KBM-7 (cell line): ENCODE measurements at places on chromosomes 11 and 22.

GRCh38 chr11:111694851-111695250 lies 71.3 kb downstream of the PPP2R1B start:
- no peak for DNase-seq

GRCh38 chr11:131579932-131580387 lies 209.5 kb downstream of the NTM start:
- peak; percentile 10 for DNase-seq

DNA sequence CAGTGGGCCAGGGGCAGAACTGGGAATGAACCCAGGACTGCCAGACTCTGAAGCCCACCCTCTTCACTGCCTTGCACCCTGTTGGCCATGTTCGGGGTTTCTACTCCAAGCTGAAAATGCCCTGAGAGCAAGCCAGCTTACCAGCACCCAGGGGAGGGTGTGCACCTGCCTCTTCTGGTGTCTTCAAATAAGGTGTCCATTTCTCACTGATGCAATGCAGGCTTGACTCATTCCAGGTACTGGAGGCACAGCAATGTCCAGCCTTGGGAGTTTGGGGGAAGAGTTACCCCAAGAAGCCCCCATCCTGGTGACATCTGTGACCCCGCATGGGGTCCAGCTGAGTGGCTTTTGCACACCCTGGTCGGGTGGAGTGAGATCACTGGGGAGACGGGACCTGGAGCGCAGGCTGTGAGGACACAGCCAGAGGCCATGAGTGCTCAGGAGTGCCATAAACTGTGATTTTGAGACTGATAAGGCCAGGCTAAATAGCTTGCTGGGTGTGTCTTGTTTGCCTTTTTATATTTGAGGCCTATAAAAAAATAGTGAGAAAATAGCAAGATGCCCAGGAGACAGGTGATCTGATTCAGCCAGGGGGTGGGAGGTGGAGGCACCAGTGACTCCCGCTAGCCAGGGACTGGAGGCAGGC lies 4.6 kb upstream of the CERK start:
- no peak for DNase-seq

DNA sequence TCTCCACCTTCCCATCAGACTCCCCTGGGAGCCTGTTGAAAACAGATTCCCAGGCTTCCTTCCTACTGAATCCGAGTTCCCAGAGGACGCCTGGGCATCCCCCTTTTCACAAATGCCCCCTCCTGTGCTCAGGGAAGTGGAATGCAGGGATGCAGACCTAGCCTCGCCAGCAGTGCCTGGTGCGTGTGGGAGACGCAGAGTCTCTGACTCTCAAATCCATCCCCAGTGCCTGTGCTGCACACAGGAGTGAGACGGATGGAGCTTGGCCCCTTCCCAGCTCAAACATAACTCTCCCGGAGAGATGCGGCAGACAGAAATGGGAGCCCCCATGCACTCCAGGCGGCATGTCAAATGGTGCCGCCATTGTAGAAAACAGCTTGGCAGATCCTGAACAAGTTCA lies 62.6 kb downstream of the CTTN start:
- no peak for DNase-seq

- peak; percentile 56 for DNase-seq
Observed at GRCh38 chr11:86208572-86208971, 36.0 kb upstream of the EED start.

- DNase-seq, result no peak
Observed at GRCh38 chr11:111105566-111105965, 140.0 kb upstream of the POU2AF2 start.

GRCh38 chr22:49979587-49980264 lies 19.2 kb downstream of the PIM3 start:
- peak; percentile 66 for DNase-seq

GRCh38 chr11:68891351-68891948 lies 12.2 kb downstream of the MRPL21 start:
- no peak for DNase-seq

- DNase-seq, result peak; percentile 39
Observed at GRCh38 chr11:45031912-45032519, 81.3 kb upstream of the TP53I11 start.

- DNase-seq, result peak; percentile 38
Observed at GRCh38 chr11:3022300-3022967, 30.3 kb upstream of the NAP1L4 start.

DNA sequence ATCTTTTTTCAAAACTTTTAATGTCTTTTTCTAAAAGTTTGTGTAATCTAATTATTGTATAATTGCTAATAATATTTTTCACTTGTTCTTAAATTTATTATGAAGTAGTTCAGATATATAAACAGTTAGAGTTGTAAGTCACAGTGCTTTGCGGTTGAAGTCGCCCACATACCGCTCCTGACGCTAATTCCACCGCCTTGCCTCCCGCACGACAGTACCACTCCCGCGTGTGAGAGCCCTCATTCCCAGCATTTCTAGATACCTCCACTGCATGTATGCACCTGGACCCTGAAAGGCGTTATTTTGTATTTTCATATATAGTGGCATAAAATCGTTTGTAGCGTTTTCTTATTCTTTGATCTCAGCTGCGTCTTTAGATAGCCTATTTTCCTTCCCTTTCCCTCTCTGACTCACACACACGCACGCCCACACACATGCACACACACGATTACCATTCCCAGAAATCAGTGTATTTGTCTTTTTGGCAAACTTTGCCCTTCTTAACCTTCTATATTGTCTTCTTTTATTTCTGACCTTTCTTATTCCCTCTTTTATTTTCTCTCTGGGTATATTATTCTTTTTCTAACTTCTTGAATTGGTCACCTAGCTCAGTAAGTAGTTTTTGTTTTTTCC lies 56.4 kb upstream of the PITPNB start:
- DNase-seq, result no peak

DNA sequence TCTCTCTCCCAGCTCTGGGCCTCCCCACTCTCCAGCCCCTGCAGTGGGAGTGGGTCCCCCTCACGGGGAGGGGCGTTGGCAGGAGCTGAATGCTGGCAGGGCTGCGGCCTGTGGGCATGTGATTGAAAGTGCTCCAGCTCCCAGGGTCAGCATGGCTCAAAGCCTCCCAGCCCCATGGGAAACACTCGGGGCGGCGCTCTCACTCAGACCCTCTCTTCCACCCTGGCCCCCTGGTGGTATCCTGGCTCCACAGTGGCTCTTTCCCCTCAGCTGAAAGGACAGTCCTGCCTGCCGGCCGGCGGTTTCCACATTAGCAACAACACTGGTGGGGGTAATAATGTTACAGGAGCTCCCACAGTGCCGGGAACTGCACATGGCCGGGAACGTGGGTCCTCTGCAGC lies 35.5 kb downstream of the POLR3H start:
- no peak for DNase-seq

- no peak for DNase-seq
Observed at GRCh38 chr11:117748771-117749540, 48.1 kb downstream of the DSCAML1 start.

- DNase-seq, result peak; percentile 1
Observed at GRCh38 chr11:108286370-108286769, 63.5 kb downstream of the ATM start.

GRCh38 chr11:118263695-118264568 lies at the start of gene MPZL2:
Gene MPZL2 (minus strand): TSS chr11:118264297. CDS start chr11:118264153, 144 bp downstream.
- DNase-seq, result peak; percentile 61

DNA sequence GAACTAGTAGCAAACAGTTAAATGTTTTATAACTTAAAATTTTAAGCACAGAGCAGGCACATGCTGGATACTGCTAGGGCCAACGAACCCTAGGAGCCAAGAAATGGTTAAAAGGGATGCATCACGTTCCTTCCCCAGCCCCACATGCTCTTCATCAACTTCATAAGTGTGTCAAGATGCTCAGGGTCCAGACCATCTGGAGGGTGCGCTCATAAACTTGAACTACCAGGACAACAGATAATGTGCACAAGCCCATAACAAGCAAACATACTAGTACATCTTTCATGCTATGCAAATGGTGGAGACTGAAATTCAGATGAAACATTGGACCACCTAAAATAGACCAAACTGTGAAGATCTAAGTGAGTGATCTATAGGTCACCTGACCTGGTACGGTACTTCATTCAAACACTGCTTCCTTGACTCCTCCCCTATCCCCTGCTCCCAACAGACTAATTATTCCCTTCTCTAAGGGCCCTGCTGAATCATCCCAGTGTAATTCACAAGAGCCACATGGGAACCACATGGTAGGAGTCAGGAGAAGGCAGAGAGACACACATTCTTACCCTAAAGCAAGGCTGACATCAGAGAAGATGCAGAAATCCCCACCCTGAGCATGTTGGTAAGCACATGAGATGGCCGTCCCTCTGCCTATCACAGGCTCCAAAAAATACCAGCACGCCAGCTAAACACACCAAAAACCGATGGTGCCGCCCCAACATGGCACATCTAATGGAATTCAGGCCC lies 83.9 kb downstream of the ETS1 start:
- no peak for DNase-seq

- no peak for DNase-seq
Observed at GRCh38 chr11:69934861-69935494, 115.8 kb upstream of the FGF3 start.

DNA sequence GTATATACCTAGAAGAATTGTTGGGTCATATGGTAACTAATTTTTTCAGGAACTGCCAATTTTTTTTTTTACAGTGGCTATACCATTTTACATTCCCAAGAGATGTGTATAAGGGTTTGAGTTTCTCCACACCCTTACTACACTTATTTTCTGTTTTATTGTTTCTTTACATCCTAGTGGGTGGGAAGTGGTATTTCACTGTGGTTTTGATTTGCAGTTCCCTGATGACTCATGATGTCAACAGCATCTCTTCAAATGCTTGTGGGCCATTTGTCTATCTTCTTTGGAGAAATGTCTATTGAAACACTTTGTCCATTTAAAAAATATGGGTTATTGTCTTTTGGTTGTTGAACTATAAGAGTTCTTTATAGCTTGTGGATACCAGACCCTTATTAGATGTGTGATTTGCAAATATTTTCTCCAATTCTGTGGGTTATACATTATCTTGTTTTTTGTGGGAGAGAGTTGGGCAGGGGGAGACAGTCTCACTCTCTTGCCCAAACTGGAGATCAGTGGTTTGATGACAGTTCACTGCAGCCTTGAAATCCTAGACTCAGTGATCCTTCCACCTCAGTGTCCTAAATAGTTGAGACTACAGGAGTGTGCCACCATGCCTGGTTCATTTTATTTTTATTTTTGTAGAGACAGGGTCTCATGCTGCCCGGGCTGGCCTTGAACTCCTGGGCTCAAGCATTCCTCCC lies 30.3 kb upstream of the PISD start:
- peak; percentile 25 for DNase-seq

GRCh38 chr22:28222052-28222451 lies 303.0 kb upstream of the PITPNB start:
- no peak for DNase-seq

GRCh38 chr22:16965083-16965482 lies 42.9 kb downstream of the GAB4 start:
- no peak for DNase-seq

DNA sequence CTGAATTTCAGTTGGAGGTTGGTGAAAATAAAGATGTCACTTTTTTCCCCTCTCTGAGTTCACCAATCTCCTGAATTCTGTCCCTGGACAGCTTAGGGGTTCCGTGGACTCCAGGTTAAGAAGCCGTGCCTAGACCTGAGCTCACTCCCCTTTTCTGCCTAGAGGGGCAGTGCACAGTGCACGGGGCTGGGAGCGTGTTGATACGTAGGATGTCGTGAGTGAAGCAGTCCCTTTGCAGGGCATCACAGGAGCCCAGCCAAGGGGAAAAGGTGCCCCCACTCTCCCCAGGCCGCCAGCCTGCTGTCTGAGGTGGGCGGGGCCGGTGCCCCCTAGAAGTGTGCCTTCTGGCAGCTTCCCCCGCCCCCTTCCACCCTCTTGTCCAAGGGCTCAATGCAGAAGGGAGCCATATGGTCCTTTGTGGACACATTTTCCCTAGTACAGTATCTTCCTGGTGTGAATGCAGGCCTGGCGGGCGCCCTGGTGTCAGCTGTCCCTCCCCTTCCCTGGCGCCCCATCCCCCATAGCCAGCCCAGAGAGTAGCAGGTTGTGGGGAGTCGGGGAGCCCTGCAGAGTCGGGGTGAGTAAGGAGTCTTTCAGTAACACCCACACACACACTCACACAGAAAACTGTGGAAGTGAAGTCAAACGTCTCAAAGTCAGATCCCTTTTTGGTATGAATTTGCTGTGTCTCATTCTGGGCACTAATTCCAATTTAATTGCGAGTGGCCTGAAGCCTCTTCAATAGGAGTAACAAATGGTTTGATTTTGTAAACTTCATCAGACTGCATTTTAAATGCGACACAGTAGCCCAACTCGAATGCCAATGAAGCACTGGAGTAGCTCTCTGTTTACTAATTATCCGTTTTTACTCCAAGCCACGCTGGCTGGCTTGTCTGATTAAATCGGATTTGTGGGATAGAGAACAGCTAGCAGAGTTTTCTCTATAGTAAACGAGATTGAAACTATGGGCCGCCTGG lies 67.5 kb upstream of the NNMT start:
- DNase-seq, result no peak

DNA sequence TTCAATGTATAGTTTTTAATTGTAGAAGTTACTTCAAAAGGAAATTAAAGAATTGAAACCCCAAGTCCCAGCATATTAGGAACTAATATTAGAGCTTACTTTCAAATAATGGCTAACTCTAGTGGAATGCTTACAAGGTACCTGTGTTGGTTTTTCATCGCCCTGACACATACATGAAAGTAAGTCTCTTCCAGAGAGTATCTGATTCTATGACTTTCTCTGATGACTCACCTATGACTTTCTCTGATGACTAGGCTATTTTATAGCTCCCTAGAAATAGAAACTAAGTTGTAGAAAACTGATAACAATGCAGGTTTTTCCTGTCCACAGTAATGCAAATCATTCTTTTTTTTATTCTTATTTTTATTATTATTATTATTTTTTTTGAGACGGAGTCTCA lies 33.6 kb upstream of the MMP7 start:
- DNase-seq, result no peak

- peak; percentile 84 for DNase-seq
Observed at GRCh38 chr11:76335842-76336241, 45.1 kb downstream of the THAP12 start.

DNA sequence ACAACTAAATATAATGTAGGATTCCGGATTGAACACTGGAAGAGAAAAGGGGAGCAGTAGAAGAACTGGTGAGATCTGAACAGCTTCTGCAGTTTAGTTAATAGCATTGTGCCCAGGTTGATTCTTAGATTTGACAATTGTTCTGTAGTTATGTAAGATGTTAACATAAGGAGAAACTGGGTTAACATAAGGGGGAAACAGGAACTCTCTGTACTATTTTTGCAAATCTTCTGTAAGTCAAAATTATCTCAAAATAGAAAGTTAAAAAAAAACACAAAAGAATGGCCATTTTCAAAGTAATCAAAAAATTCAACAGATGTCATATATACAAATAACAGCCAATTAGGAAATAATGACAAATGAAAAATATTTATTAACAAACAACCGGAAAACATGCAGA lies 18.7 kb upstream of the LRP5 start:
- DNase-seq, result no peak

- DNase-seq, result no peak
Observed at GRCh38 chr22:28024422-28024888, 105.4 kb upstream of the PITPNB start.

GRCh38 chr11:32109592-32109991 lies 18.7 kb downstream of the RCN1 start:
- DNase-seq, result no peak

- no peak for DNase-seq
Observed at GRCh38 chr11:122317305-122317704, 201.3 kb upstream of the BLID start.

GRCh38 chr11:20158597-20159257 lies 1.5 kb downstream of the DBX1 start:
- peak; percentile 29 for DNase-seq

- DNase-seq, result no peak
Observed at GRCh38 chr11:123185326-123185725, 9.7 kb downstream of the CLMP start.

- no peak for DNase-seq
Observed at GRCh38 chr11:26228778-26229177, 103.2 kb upstream of the ANO3 start.

- no peak for DNase-seq
Observed at GRCh38 chr22:20138417-20138738, 6.8 kb downstream of the ZDHHC8 start.
